ENCODE measurements at places on chromosomes 11 and 22.

GRCh38 chr11:86115542-86116385, 46.9 kb upstream of the PICALM start:
- no peak for DNase-seq

GRCh38 chr11:44818110-44818509, 91.3 kb downstream of the TSPAN18 start:
- no peak for DNase-seq

- DNase-seq, result no peak
Observed at GRCh38 chr11:9332655-9333054, 18.3 kb upstream of the TMEM41B start.

GRCh38 chr11:118820412-118821357, 29.7 kb upstream of the DDX6 start:
- DNase-seq, result no peak

GRCh38 chr22:23220485-23221350, 40.4 kb downstream of the BCR start:
- no peak for DNase-seq

DNA sequence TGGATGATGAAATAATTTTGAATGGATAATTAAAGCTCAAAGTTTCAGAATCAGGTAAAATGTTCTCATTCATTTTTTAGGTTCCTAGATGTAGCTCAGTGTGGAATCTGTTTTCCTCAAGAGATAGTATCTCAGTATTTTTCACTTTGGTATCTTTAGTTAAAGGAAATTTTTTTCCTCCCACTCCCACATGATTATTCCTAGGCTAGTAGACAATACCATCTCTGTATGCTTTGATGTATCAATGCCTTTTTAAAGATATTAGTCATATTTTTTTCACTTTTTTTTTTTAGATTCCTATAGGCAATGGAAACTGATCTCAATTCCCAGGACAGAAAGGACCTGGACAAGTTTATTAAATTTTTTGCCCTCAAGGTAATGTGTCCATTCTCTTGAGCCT, 26.6 kb downstream of the ATG13 start:
- no peak for DNase-seq

- no peak for DNase-seq
Observed at GRCh38 chr22:26360169-26360885, 68.7 kb upstream of the ASPHD2 start.

- DNase-seq, result no peak
Observed at GRCh38 chr22:25366408-25366807, 147.0 kb downstream of the CRYBB2 start.

- DNase-seq, result peak; percentile 80
Observed at GRCh38 chr22:41833369-41834004, 582 bp downstream of the SREBF2 start.

- no peak for DNase-seq
Observed at GRCh38 chr11:112614605-112615004, 346.6 kb upstream of the NCAM1 start.

DNA sequence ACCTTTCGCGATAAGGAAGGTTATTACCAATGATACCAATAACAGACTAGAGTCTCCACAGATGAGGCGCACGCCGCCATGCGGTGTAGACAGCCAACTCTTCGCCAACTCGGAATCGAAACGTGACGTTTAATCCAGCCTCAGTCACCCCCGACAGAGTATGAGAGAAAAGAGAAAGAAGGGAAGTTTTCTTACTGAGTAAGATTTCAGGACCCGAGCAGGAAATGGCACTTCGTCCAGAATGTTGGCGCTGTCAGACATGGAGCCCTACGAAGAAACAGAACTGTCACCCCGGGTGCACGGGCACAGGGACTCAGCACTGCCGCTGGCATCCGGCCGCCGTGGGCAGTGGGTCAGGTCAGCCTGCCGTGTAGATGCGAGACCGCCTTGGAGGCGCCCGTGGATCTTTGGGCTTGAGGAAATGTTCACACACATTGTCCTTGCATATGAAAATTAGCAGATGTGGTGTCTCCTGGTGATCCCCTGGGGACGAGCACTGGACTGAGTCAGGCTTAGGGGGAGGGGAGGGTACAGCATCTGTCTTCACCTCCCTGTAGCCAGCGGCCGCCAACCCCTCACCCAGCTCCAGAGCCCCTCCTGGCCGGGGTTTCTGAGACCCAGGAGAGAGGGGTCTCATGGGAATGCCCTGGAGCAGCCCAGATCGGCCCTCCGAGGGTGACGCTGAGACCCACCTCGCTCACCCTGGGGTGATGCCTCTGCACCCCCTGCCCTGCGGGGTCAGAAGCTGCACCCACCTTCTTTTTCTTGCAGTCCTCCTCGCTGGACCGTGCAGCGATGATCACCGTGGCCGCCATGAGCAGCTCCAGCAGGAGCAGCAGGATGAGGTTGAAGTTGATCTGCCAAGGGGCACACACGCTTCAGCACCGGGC, 8.3 kb downstream of the MLC1 start:
- no peak for DNase-seq

DNA sequence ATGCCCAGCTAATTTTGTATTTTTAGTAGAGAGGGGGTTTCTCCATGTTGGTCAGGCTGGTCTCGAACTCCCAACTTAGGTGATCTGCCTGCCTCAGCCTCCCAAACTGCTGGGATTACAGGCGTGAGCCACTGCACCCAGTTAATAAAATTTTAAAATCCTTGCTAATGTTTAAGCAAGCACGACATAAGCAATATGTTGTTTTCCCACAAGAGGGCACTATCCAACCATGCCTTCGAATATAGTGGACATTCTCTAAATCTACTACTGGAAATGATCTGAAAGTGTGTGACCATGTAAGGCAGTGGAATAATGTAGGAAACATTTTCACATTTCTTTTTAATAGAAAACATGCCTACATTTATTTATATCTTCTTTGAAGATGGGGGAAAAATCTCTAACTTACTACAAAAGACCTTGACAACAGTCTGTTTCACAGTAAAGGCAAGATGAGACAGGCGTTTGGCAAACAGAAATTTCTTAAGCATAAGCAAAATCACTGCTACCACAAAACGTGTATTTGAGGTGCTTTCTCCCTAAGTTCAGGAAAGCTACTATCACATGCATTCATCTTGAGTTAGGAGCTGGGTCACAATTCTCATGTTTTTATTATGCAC, 38.2 kb downstream of the PITPNB start:
- DNase-seq, result no peak

GRCh38 chr11:116910378-116910777, 73.0 kb upstream of the APOA1 start:
- DNase-seq, result no peak

DNA sequence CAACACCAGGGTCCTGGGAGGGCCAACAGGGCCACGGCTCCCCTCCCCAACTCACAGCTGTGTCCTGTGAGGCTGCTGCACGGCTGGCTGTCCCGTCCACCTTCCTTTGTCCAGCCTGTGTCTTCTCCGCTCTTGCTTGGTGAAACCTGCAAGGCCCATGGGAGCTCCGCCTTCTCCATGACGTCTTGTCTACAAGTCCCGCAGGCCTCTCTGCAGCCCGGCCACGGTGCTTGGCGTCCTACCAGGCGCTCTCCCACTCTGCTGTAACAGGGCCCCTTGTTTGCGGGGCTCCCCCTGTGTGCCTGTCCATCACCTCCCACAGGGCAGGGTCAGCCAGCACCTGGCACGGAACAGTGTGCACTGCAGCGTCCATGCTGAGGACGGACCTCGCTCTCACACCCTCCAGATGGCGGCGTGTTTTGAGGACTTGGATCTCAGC, 866.8 kb downstream of the TBC1D22A start:
- DNase-seq, result no peak

Measured in suprapubic skin (tissue), 4 donors.